ENCODE measurements at places on chromosomes 3 and 15.

- no peak for DNase-seq
Observed at GRCh38 chr3:52391096-52391495, 53.8 kb downstream of the SEMA3G start.

- no peak for DNase-seq
Observed at GRCh38 chr3:41920406-41920965, 41.4 kb downstream of the ULK4 start.

DNA sequence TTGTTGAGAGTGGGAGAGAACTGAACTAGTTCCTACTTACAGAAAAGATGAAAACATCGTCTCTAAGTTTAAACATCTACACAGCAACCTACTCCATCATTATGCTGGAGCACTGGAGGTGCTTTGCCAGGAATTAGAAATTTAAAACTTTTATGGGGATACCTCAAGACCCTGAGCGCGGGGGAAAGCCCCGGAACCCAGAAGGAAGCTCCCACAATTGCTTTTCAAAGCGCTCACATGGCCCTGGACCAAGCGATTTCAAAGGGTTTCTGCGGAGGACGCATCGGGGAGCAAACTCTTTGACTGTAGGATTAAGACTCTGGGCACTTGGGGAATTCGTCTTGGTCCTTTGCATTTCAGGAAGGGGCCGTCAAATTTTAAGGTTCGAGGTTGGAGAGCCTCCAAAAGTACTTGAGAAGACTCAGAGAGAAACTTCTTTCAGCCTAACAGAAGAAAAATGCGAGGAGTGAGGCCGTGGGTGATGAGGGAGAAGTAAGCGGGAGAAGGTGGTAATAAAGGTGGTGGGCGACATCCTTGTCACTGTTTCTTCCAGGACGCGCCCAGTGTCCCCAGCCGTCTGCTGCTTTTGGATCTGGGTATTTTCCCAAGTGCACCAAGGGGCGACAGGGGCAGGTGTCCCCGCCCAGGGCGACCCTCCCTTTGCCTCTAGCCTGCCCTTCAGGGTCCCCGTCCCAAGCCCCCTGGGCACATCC is 591 bp downstream of the PROK2 start:
- no peak for DNase-seq

DNA sequence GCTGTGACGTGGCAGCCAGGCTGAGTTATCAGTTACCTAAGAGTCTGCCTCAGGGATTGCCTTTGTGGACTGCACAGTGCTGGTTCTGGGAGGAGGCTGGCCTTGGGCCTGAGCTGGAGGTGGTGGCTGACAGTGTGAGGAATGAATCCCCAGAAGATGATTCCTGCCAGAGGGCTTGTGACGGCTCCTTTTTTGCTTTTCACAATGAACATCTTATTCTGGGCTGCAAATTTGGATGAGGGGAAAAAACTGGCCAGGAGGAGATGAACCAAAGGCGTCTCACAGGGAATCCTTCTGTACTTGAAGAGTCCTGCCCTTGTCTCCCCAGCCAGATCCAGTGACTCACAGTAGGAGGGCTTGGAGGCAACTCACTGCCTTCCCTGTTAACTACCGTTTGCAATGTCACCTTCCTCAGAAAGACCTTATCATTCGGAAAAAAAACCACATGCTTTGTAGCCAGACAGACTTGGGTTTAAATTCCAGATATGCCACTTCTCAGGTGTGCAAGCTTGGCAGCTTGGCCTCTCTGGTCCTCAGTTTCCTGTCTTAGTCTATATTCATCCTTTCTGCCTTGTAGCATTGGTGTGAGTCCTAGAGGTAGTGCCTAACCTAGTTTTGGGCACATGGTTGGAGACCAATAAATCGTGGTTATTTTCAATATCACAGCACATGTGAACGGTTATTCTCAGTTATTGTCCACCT is 19.1 kb downstream of the ST6GAL1 start:
- no peak for DNase-seq

- DNase-seq = no peak
Observed at GRCh38 chr3:12439161-12439940, 44.9 kb upstream of the TSEN2 start.

- no peak for DNase-seq
Observed at GRCh38 chr3:126990890-126991289, 8.0 kb downstream of the PLXNA1 start.

GRCh38 chr3:33063651-33064051 is 33.3 kb downstream of the GLB1 start:
- DNase-seq = peak; percentile 16

GRCh38 chr3:193863657-193864357 is 270.8 kb downstream of the OPA1 start:
- no peak for DNase-seq

DNA sequence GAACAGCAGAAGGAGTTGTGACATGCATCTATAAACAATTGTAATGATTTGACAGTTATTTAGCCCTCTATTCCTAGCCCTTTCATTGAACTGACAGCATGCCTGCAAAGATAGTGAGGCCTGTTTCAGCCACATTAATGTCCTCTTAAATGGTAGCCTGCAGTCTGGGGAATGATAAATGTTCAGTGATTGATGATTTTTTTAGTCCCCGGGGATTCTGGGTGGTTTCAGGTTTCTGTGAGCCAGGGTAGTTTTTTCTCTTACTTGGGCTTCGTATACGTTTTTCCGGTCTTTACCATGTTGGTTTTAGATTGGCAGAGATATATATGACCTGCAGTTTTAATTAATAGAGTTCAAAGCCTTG is 172.0 kb downstream of the TCF12 start:
- DNase-seq = no peak

- DNase-seq = no peak
Observed at GRCh38 chr15:64530918-64531317, 70.5 kb downstream of the ZNF609 start.

DNA sequence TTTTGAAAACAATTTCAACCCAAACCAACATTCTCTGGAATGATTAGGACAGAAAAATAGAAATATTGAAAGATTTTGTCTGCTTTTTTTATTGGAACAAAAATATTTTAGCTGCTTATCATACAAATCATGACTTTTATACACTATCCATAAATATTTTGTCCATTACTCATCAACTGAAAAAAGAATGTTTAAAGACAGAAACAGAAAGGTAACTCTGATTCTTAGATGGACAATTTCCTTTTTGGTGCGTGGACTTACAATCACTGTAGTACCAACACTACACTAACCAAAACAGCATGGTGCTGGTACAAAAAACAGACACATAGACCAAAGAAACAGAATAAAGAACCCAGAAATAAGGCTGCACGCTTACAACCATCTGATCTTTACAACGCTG is 582.8 kb upstream of the CCDC54 start:
- no peak for DNase-seq

GRCh38 chr15:41494922-41495735 is 1.5 kb downstream of the ITPKA start:
- DNase-seq = no peak

DNA sequence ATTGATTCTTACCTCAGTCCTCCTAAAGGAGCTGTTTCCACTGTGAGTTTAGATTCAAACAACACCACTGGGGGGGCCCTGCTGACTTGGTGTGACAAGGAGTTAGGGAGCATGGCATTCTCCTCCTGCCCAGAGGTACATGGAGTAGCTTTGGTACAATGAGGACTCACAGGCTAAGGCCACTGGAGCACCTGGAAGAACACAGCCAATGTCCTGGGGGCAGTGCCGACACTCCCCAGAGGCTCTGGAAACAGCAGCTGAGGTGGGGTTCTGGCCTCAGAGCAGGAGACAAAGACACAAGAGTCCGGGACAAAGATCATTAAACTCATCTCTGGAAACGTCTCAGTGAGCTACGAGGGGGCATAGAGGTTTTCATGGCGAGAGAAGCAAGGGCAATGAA is 69.7 kb upstream of the POMGNT2 start:
- DNase-seq = no peak

GRCh38 chr15:92385096-92385495 is 8.6 kb upstream of the ST8SIA2 start:
- no peak for DNase-seq

DNA sequence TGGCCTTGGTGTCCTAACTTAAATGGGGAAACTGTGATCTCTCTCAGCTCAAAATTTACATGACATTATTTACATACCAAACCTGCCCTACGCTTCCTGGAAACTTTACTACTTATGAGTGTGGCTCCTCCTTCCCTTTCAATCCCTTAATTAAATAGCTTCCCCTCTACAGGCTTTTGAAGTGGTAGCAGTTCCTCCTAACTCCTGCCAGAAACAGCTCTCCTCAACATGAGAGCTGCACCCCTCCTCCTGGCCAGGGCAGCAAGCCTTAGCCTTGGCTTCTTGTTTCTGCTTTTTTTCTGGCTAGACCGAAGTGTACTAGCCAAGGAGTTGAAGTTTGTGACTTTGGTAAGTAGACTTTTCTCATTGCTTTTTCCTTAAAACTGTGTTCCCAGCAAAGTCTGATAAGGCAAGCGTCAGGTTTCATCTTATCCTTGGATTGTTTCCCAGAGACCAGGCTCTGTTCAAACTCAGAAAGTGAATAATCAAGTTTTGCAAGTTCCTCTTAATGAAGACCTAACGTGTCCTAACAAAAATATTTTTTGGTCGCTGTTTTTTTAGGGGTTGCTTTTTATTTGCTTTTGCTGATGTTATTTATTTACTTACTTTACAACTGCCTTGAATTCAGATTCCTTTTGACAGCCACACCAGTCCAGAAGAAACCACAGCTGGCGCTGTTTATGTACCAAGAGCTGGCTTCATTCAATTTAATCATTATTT is at the start of gene ACP3:
TSS of gene ACP3 (plus strand) at position 179 of the 720 bp plus-strand sequence. CDS start at position 229, 50 bp downstream.
- no peak for DNase-seq

- no peak for DNase-seq
Observed at GRCh38 chr3:109396806-109397205, 59.5 kb upstream of the DPPA4 start.

GRCh38 chr3:172673210-172673679 is 37.6 kb downstream of the NCEH1 start:
- DNase-seq = peak; percentile 13

DNA sequence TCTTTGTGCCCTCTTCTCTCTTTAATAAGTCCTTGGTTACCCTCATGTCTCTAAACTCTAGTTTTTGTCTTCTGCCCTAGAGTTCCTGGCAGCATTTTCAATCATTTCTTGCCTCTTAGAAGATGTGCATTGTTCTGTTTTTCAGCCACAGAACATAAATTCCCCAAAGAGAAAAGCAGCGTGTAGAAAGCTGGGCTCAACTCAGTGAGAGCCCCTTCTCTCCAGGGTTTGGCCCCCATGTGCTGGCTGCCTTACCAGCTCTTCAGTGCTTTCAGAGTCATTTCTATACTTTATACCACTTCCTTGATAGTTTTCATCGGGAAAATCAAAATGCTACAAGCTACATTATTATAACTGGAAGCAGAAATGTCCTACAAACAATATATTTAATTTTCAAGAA is 369.1 kb upstream of the GRM7 start:
- no peak for DNase-seq

DNA sequence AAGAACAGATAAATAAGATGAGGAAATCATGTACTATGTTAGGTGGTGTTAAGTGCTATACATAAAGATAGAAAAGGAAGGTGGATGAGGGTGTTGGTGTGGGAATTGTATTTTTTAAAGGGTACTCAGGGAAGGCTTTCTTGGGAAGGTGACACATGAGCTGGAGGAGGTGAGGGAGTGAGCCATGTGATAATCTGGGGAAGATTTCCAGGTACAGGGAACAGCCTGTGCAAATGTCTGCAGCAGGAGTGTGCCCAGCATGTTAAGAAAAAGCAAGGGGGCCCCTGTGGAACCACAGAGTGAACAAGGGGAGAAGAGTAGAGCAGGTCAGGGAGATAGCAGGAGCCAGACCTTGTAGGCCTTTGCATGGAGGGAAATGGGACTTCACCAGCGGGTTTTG is 175.6 kb downstream of the SSR3 start:
- no peak for DNase-seq

DNA sequence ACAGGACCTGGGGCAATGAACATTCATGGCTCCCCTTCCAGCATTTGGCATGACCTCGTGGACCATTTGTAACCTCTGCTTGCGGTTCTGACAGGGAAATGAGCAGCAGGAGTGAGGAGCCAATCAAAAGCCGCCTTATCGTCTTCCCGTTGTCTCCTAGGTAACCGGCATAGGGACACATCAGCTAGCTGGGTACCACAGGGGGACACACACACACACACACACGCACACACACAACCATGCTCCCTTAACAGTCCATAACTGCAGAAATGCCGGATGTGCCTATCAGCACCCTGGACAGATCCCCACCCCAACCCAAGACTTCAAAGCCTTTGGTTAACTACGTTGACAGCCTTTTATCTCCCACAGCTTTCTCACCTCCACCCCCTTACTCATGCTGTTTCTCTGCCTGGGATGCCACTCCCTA is 53.4 kb upstream of the CCDC174 start:
- DNase-seq = no peak

DNA sequence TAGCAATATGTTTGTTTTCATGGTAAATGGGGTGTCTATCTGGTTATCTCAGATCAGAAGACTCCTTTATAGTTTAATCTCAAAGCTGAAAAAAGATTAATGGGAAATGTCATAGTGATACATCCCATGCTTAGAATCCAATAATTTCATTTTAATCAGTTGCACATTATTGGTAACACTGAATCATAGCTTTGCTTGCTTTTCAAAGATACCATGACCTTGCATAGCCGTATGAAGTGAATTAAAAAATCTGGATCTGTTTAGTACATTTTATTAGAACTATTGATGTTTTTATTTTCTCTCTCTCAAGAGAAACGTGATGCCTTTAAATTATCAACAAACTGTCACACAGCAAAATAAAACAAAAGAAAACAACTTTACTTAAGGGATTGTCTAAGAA is 506.7 kb upstream of the SGO1 start:
- DNase-seq = no peak

DNA sequence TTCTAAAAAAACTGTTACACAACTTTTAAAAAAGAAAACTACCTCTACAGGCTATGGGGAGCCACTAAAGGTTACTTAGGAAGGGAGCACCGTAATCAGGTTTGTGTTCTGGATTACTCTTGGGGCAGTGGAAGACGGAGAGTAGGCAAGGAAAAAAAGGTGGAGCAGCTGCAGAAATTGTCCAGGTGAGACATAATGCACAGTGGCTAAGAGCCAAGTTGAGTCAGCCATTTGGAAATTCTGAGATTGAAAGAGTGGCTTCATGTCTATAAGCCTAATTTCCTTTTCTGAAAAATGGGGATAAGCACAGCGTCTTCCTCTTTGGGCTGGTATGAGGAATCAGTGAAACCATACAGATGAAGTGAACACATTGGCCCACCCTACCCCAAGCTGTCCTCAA is 195.2 kb downstream of the CADPS start:
- no peak for DNase-seq

- no peak for DNase-seq
Observed at GRCh38 chr15:95295896-95296625, 1034.4 kb upstream of the NR2F2 start.

DNA sequence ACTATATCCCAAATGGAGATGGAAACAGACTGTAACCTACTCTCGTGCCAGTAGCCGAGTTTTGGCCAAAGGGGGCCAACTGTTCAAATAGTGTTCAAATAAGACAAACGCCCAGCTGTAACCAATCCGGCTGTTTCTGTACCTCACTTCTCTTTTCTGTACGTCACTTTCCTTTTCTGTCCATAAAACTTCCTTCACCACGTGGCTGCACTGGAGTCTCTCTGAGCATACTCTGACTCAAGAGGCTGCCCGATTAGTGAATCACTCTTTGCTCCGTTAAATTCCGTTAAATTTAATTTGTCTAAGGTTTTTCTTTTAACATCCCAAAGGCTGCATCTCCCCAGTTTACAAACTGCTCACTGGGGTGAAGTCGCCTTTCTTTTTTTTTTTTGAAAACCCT is 219.2 kb upstream of the P2RY1 start:
- no peak for DNase-seq

GRCh38 chr3:195773956-195774537 is 37.7 kb downstream of the MUC4 start:
- DNase-seq = no peak

GRCh38 chr15:24752354-24752753 is 76.8 kb downstream of the NPAP1 start:
- DNase-seq = no peak
